NCI-H2081 (cell line): ENCODE measurements at places on chromosomes 7 and 10.

DNA sequence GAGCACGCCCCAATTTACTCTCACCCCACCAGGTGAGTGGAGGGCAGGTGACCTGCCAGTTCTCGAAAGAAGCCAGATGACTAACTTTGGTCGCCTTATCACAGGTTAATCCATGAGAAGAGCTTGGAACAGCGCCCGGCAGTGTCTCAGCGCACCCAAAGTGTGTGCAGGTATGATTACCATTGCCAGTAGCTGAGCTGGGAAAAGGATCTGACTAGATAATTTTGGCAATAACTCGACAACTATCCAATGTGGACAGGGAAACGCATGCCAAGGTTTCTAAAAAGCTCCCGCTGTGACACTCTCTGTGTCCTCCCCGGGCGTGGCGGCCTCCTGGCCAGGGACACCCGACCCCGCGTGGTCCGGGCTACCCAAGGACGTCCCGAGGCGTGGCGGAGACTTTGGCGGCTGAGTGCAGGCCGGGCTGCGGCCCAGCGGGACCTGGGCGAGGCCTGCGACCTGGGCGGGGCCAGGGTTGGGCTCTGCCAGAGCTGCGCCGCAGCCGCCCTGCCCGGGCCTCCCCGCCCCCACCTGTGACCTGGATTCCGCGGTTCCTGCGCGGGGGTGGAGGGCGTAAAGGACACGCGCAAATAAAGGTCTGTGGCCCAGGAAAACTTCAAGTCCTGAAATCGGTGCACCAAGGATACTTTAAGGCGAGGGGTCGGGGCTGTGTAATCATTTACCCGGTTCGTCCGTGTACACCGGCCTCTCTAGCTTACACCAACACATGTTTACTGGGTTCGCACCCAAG lies 13.7 kb upstream of the WAPL start:
- no peak for DNase-seq

- DNase-seq = no peak
Measured at GRCh38 chr7:156612930-156613329, 27.6 kb upstream of the RNF32 start.

DNA sequence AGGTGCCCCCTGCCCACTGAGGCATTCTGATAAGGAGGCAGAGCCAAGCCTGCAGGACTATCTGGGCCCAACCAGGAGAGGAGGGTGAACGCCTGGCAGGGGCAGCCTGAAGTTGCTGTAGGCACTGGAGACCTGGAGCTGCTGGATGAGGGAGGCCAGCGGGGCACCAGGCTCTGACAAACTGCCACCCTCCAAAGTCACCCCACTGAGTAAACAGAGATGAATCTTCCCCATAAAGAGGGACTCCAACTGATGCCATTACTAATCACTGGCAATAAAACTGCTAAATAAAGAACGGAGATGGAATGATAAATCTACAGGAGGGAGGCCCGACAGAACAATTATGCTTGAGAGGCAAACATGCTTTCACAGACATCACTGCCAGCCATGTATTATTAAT lies 44.2 kb downstream of the DRGX start:
- DNase-seq = no peak

GRCh38 chr10:103715430-103715829 lies 139.9 kb downstream of the SH3PXD2A start:
- DNase-seq = no peak

GRCh38 chr7:83532219-83532618 lies 116.7 kb downstream of the SEMA3E start:
- DNase-seq = no peak

DNA sequence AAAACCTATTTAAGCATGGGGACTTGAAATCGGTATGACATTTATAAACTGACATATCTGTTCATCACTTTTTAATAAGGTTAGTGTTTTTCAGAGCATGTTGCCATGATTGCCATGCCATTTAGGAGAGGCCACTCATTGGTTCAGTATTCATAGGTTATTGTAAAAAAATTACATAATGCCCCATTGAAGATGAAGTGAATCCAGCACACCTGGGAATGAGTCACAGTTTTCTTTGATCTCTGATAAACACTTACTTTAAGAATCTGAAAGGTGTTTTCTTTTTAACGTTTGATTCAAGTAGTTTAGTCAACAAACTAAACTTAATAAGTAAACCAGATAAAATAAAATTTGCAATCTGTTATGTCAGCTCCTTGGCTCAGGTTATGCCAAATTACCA lies 278.3 kb downstream of the ARL4A start:
- DNase-seq = no peak

- DNase-seq = peak; percentile 57
Measured at GRCh38 chr7:120792091-120792860, 65.7 kb downstream of the TSPAN12 start.

DNA sequence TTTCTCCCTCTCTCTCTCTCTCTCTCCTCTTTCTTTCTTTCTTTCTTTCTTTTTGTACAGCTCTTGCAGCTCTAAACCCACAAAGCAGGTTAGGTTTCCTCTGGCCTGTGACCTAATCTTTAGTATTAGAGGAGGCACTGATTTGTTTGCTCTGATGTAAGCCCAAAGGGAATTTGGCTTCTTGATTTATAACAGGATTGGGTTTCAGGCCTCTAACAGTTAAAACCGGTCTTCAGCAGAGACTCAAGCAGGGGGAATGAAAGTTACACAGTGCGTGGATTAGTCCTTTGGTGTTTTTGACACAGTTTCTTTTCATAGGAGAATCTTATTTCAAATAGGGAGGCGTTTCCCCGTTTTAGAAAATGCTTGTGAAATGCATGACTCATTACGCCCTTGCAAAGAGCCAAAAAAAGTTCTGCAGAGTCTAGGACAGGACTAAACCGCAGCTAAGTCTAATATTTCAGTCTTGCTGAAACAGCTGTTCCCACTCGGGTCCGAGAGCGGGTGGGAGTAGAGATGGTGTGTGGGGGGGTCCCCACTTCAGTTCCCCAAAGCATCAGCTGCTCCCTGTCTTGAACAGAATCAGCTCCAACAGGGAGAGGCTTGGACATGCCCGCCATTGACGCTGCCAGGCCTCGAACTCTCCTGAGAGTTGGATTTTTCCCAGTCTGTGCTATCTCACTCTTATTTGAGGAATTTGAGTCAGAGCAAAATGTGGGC lies 296.5 kb upstream of the PITRM1 start:
- no peak for DNase-seq

DNA sequence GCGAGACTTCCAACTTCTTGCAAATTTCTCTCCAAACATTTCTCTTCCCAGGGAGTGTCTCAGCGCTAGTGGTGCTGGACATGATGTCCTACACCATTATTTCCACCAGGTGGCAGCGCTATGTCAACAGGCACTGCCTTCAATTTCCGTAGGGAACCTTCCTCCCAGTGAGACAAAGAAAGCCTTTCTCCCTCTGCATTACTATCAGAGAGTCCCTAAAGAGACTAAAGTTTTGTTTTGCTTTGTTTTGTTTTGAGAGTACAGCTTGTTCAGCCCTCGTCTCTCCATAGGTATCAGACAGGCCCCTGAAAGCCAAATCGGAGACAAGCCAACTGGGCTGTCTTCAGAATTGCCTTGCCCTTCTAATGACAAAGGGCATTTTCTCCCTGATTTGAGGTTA lies 44.2 kb upstream of the GGCT start:
- peak; percentile 83 for DNase-seq

DNA sequence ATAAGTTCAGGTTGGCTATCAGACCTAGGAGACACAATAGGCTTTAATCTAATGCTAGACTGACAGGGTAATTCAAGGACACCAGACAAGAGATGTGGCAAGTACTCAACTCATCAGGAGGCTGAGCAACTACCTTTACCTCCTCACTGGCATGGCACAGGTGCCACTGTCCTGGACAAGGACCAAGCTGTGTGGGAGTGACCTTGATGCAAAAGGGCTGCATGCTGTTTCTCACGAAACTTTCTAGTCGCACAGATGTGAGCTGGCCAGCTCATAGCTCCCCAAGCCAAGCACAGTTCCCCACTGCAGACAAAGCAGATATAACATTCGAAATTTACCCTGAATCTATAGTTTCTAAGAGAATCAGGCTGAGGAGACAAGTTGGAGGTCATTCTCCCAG lies 207.6 kb upstream of the GHITM start:
- no peak for DNase-seq

- DNase-seq = no peak
Measured at GRCh38 chr10:97380516-97380915, 20.6 kb downstream of the RRP12 start.

DNA sequence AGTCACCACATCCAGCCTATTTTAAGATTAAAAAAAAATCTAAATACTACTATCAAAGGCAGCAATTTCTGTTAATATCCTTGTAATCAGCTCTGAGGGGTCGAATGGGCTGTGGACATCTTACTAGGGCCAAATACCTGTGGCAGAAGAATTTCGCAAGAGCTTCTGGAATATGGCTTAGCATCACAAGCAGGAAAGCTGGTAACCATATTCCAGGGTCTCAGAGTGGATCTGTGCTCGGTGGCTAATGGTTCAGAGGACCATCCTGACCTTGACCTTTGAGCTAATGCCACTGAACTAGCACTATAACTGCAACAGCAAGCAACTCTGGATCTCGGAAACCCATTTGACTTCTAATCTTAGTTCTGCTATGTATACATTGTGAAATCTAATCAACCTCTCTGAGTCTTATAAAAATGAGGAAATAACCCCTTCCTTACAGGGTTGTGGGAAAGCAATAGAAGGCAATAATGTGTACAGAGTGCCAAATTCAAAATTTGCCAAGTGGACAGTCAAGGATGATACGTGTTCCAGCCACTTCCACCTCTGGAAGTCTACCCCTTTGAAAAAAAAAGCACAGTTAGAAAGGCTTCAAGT lies 65.5 kb downstream of the CYP26A1 start:
- DNase-seq = no peak

DNA sequence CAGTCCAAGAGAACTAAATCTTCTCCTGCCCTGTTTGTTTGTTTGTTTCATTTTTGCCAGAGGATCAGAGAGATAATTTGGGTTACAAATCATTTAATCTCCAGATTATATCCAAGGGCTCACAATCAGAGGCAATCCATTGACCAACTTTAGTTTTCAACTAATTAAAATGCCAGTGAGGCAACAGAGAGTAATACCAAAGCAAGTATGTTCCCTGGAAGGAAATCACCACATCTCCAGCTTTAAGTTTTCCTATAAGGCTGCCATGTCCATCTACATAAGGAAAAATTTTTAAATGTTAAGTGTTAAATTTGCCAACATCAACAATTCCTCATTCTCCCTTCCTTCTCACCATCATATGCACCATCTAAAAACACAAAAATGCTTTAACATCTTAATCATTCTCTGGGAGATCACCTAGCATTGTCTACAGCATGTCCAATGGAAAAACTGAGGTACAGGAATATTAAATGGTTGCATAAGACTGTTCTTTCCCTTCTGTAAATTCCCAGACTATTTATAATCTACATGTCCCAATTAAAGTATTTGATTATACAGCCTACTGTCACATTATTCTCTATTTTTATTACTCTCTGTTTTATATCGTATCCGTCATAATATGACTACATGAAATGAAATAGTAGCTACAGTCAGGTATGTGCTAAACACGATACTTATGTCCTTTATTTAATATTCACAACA lies 14.1 kb downstream of the USP54 start:
- no peak for DNase-seq

DNA sequence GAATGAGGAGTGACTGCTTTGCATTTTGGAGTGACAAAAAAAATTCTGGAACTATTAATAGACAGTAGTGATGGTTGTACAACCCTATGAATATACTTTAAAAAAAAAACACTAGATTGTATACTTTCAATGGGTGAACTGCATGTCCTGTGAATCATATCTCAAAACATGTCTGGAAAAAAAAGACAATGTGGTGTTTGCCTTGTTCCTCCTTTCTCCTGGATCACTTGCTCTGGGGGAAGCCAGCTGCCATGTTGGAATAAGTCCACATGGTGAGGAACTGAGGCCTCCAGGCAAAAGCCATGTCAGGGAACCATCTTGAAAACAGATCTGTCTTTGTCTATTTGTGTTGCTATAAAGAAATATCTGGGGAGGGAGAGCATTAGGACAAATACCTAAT lies 39.5 kb upstream of the YAE1 start:
- DNase-seq = no peak

- no peak for DNase-seq
Measured at GRCh38 chr7:88279323-88279722, 27.4 kb downstream of the STEAP4 start.

DNA sequence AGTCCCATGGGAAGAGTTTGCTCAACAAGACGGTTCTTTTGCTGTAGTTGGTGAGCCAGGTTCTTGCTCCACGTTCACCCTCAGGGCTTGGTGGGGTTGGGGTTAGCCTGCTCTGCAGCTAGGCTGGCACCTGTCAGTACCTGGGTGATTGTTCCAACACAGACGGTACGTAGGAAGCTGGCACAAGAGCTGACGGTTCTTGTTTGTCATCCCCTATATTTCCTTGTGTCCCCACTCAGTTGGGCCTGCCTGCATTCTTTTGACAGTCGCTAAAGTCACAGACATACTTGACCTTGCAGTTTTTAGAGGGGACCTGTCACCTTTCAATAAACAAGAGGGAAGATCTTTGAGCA lies 40.2 kb upstream of the SYPL1 start:
- no peak for DNase-seq

GRCh38 chr7:48971173-48971572 lies 46.8 kb downstream of the CDC14C start:
- DNase-seq = peak; percentile 12

- no peak for DNase-seq
Measured at GRCh38 chr10:86815035-86815617, 58.7 kb downstream of the BMPR1A start.

DNA sequence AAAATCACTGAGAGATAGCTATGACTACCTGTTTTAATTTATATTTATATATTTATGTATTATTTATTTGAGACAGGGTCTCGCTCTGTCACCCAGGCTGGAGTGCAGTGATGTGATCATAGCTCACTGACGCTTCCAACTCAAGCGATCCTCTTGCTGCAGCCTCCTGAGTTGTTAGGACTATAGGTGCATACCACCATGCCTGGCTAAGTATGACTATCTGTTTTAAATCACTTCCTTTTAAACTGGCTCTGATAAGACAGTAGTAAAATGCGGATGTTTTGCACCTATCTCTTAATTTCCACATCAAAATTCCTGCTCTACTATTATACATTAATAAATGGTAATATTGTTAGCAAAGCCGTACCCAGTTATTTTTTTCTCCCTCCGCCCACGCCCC lies 41.8 kb downstream of the DNMBP start:
- DNase-seq = no peak

GRCh38 chr7:158966780-158967390 lies 110.5 kb downstream of the DYNC2I1 start:
- no peak for DNase-seq
